ENCODE measurements at places on chromosomes 2 and 18.

DNA sequence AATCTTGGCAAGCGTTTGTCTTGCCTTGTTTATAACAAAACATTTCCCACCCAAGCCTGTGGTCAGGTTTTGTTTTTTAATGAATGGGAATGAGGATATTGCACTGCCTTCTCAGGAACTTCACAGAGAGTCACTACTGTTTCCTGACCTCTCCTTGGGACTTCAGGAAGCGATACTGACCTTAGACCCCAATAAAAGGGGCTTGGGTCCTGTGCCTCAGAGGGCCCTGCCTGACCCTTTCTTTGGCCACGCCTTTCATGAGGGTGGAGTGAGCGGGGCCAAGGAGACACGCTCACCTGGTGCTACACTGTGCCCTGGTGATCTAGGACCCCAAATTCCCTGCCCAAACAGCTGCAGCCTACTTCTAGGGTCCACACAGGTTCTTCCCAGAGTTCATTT, 92.8 kb upstream of the TGFA start:
- no peak for DNase-seq

- DNase-seq = no peak
Measured at GRCh38 chr2:239098288-239098970, 250.5 kb downstream of the TWIST2 start.

DNA sequence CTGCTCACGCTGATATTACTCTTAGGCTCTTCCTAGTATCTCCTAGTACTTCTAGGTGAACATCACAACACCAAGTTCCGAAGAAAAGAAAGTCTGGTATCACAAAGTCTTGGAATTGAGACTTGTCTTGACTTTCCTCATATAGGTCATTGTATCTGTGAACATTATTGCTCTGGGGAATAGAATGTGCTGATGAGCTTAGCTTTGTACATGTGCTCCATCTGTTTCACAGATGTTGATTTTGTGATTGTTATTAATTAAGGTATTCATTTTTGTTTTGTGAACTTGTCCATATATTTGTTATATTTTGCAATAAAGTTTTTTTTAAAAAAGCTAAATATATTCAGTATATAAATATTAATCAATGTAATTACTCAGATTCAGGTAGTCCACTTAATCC, 111.7 kb downstream of the BABAM2 start:
- no peak for DNase-seq

GRCh38 chr2:15647622-15648590, 56.2 kb downstream of the DDX1 start:
- no peak for DNase-seq

DNA sequence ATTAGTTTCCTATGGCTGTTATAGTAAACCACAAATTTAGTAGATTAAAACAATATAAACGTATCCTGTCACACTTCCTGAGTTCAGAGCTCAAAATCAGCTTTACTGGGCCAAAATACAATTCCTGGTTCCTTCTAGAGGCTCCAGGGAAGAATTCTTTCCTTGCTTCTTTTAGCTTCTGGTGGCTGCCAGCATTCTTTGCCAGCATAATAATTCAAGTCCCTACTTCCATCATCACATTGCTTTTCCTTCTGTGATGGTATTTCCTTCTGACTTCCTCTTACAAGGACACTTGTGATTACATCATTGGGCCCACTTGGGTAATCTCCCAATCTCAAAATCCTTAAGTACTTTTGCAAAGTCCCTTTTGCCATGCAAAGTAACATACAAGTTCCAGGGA, 40.6 kb downstream of the MOB4 start:
- no peak for DNase-seq

All from CD4-positive, alpha-beta T cell treated with Interleukin-6 at 100 ng/mL for 8 hours (primary cell).